ENCODE measurements at places on chromosomes 7 and 10. TPM values are rescaled to one million over a fixed set of nuclear protein-coding genes. Genes with fewer than 3 reads are reported as not detected.

DNA sequence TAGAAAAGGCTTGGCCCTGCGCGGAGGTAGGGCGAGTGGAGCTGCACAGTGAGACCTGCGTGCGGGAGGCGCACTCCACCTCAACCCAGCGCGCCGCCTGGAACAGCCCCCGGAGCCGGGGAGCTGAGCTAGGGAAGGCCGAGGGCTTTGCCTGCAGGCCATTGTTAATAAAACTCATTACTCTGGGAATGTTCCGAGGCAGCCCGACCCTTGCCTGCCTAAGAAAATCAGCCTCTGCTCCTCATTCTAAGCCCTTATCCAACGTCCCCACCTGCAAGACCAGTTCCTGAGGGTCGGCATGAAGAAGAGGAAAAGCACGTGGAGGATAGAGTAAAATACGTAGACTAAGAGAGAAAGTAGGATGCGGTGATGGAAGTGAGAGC is 55.3 kb downstream of the C7orf25 start:
- DNase-seq = no peak

GRCh38 chr10:86172301-86172700 is 194.3 kb downstream of the GRID1 start:
- no peak for DNase-seq

DNA sequence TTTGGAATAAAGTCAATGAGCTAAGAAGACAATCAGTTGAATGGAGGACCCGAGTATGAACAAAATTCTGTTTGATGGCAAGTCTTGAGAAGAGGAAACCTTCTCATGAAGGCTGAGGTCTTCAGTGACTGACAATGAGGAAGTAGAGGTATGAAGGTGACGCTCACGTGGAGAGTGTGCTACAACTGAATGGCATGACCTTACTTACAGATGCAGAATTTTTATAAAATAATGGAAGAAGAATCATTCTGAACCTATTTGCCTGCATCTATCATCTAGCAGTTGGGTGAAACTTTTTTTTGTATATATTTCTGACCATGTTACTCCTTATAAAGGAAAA is 19.4 kb upstream of the SP4 start:
- DNase-seq = no peak

The CTAGE6 gene
- 3.3 TPM for total RNA-seq

- DNase-seq = no peak
Measured at GRCh38 chr7:19202599-19202998, 57.4 kb upstream of the FERD3L start.

GRCh38 chr10:98115031-98115787 is 19.2 kb upstream of the R3HCC1L start:
- DNase-seq = no peak

DNA sequence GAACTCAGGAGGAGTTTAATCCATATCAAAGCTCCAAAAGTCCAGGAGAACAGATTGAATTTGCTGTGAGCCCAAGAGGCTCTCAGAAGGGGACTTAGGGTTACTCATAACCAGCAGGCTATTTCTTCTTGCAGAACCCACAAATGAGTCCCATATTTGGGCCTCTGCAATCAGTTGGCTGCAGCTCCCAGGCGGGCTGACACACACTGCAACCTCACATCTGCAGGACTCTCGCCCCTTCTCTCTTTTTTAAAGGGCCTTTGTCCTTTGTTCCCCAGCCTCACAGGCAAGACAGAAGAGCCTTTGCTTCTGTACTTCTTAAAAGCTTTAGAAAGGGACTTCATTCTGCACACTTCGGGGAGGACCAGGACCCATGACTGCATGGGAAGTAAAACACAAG is 26.7 kb downstream of the CREB3L2 start:
- DNase-seq = no peak

The GLRX3 gene
- 38.5 TPM for total RNA-seq

GRCh38 chr10:62541811-62542210 is 167.6 kb downstream of the ZNF365 start:
- no peak for DNase-seq

- no peak for DNase-seq
Measured at GRCh38 chr7:135372222-135372621, 137.7 kb downstream of the CNOT4 start.

- DNase-seq = peak; percentile 4
Measured at GRCh38 chr7:44287488-44288380, 37.7 kb downstream of the CAMK2B start.

The ADAMTS14 gene
- total RNA-seq = not detected

GRCh38 chr7:42218248-42218647 is 18.8 kb downstream of the GLI3 start:
- DNase-seq = no peak

The MICALL2 gene
- 4.4 TPM for total RNA-seq

The TLX1 gene
- total RNA-seq = not detected

GRCh38 chr7:9698375-9698774 is 1265.0 kb downstream of the NXPH1 start:
- DNase-seq = no peak

GRCh38 chr7:151823566-151824372 is 53.1 kb downstream of the PRKAG2 start:
- no peak for DNase-seq

GRCh38 chr7:112162784-112163506 is 43.3 kb downstream of the DOCK4 start:
- DNase-seq = no peak

The TMEM236 gene
- 2.6 TPM for total RNA-seq

The PVRIG gene
- total RNA-seq = not detected

- DNase-seq = no peak
Measured at GRCh38 chr7:108456845-108457540, 757 bp upstream of the NRCAM start.

DNA sequence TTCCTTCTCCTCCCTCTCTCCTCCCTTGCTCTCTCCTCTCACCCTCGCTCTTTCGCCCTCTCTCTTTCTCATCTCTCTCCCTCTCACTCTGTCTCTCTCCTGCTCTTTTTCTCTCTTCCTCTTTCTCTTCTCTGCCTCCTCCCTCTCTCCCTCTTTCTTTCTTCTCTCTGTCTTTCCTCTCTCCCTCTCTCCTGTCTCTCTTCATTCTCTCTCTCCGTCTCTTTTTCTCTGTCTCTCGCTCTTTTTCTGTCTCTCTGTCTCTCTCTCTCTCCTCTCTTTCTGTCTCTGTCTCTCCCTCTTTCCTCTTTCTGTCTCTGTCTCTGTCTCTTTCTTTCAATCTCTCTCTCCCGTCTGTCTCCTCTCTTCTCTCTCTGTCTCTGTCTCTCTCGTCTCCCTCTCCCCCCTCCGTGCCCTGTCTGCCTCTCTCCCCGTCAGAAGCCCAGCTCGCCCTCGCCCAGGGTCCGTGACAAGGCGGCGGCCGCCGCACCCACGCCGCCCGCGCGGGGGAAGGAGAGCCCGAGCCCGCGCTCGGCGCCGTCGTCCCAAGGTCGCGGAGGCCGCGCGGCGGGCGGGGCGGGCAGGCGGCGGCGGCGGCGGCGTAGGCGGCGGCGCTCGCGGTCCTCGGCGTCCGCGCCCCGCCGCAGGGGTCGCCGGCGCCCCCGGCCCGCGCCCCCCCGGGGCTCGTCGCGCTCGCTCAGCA is 21.3 kb upstream of the HSPB1 start:
- DNase-seq = no peak

All from omental fat pad (tissue), 4 donors.